GM23338 (cell line): ENCODE measurements at places on chromosomes 7 and 10.

DNA sequence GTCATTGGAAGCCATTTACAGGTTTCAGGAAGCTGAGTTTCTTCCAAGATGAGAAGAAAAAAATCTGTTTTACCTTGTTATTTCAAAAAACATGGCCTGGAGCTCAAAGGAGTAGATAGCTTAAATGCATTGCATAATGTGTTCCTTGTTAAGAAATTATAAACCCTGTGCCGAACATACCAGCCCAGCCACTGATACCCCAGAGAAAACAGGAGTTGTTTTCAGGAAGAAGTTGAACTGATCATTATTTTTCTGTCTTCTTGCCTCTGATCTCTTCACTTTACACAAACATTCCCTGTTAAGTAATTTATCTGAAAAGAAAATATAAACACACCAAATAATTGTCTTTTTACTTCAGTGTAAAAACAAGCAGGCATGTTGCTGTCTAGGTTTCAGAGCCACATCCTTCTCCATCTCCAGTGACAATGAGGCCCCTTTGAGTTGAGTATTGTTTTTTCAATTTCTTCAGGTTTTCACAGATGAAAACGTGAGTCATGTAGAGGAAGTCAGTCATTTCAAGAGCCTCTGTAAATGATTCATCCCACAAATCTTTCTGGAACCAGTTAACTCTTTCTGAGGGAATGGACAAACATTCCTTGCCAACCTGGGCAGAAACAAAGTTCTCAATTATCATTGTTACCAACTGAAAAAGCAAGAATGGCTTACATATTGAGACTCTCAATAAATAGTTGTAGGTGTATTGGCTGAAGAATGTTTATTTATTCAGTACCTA lies 244.2 kb downstream of the IPMK start:
- no peak for DNase-seq

DNA sequence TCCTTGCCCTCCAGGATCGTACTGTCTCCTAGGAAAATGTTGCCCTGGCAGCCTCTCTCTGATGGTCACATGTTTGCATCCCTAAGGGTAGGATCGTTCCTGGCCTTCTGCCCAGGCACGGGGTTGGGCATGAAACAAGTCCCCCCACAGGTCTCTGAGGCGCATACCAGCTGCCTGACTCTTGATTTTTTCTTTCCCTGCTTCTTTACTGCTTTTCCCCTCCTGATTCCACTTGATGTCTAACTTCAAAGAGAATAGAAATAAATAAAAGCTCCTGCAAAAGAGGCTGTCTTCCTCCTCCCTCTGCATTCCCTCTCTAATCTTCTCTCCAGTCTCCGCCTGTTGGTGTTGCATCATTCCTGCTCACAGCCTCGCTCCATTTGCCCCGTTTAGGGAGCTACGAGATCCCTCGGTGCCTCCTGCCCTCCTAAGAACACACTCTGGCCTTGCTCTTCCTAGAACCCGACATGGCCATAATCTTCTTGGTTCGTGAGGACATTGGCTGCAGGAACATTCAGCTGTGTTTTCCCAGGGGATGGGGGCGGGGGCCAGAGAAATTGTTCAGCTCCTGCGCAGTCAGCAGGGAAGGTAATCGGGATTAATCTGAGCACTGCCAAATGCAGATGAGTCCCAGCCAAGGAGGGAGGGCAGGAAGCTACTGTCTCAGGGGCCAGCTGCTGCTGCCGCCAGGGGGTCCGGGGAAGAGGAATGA lies 26.0 kb downstream of the LEP start:
- DNase-seq = peak; percentile 81

DNA sequence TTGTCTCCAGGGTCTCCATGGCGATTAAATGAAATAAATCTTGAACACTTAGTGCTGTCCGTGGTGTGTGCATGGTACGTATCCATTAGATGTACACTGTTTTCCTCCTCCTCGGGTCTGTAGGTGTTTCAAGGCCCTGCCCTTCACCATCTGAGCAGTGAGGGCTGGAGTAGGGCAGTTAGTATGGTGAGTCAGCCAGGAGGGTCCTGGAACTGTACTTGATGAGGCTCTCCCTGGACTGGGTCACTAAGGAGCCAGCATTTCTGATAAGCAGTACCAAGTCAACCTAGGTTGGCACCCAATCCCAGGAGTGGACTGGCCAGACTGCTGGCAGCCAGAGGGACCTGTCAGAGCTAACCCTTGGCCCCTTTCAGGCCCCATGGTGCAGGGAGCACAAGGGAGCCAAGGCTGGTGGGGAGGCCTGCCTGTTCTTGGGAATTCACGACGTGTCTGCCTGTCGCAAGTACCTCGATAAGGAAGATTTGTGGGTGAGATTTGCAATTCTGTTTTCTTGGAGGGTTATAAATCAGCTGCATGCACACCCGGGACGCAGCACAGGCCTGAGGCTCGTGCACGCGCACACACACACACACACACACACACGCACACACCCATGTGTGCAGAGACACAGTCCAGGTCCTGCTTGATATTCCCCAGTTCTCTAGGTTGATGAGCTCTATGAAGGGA lies 114.2 kb downstream of the ZMIZ1 start:
- no peak for DNase-seq

GRCh38 chr7:158802535-158803366 lies 26.6 kb downstream of the ESYT2 start:
- DNase-seq = no peak

- DNase-seq = no peak
Measured at GRCh38 chr7:96320442-96320841, 1.5 kb downstream of the SLC25A13 start.

GRCh38 chr10:97707134-97707861 lies 6.2 kb upstream of the MARVELD1 start:
- DNase-seq = no peak

DNA sequence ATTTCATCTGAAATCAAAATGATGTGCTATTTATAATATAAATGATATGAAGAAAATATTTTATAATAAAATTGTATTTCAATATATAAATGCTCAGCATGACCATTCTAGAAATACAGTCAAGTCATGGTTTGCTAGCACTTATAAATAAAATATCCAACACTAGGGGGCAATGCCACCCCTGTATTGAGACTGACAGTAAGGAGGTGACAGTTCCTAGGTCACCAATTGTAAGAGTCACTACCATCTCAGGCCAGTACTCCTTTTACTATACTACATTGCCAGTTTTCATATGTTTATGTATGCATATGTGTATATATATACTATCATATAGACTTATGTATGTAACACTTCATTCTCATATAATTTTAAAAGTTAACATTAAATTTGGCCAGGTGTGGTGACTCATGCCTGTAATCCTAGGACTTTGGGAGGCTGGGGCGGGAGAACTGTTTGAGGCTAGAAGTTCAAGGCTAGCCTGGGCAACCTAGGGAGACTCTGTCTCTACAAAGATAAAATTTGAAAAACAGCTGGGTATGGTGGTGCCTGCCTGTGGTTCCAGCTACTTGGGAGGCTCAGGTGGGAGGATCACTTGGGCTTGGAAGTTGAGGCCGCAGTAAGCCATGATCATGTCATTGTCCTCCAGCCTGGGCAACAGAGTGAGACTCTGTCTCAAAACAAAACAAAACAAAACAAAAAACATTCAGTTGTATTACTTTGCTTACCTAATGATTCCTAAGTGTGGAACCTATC lies 2.4 kb upstream of the CNOT4 start:
- peak; percentile 89 for DNase-seq

DNA sequence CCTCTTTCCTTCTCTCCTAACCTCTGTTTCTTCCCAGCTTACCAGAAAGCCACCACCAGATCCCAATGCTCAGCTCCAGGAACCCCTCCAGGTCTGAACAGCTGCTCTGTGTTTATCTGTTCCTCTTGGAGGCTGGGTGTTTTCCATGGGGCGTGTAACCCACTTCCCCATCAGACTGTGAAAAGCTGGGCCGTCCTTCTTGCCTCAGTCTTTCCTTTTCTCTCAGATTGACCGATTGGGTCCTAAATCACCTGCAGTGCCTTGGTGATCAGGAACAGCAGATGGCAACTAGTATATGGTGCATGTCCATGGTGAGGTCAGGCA lies 4.8 kb downstream of the SH3PXD2A start:
- DNase-seq = no peak

DNA sequence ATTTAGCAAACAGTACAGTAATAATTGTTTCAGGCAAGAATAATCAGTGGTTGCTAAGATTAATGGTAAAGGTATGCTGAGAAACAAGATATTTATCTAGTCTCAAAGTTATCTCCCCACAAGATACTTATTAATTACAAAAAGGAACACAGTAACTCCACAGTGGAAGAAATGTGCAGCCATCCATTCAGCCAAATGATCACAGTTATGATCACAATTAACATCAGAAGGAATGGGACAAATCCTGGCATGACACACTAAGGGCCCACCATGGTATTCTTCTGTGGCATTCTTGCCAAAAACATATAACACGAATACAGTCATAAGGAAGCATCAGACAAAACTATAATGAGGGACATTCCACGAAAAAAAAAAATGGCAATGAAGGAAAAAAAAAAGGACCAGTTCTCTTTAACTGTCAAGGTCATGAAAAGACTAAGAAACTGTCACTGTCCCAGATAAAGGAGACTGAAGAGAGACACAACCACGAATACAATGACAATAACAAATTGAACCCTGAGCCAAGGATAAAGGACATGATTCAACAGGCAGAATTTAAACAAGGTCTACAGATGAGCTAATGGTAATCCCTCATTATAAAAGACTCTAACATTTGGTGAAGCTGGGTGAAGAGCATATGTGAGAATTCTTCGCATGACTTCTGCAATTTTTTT lies 20.9 kb downstream of the NUDCD3 start:
- no peak for DNase-seq

DNA sequence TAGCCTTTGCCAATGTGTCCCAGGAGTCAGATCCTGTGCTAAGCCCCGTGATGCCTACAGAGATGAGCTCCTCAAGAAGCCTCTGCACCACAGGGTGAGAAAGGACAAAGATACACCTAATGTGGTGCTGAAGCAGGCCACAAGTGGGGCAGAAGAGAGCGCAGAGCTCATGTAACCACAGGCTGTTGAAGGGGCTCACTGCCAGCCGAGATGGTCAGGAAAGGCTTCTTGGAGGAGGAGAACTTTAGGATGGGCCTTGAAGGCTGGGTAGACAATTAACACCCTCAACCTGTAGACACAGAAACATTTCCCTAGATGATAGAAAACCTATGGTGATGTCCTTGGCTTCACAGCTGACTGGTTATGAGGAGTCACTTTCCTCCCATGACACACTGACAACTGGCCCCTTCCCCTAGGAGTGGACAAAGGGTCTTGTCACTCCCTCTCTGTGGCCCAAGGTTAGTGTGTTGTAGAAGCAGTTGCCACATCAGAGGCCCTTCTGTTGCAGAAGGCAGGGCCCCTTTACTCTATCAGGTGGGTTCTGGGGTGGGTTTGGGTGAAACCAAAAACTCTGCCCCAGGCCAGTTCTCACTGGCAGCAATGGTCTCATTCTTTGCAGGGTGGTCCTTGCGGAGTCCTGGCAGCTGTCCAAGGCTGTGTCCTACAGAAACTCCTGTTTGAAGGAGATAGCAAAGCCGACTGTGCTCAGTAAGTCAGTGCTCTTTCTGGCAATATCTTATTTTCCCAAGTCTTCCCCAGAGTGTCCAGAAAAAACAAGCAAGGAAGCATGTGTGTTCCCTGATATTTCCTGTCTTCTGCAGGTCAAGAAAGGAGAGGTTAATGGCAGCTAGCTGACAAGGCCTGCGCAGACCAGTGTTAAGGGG lies 69.2 kb downstream of the MINDY4 start:
- no peak for DNase-seq

GRCh38 chr10:129914153-129914855 lies 49.8 kb downstream of the EBF3 start:
- DNase-seq = no peak

DNA sequence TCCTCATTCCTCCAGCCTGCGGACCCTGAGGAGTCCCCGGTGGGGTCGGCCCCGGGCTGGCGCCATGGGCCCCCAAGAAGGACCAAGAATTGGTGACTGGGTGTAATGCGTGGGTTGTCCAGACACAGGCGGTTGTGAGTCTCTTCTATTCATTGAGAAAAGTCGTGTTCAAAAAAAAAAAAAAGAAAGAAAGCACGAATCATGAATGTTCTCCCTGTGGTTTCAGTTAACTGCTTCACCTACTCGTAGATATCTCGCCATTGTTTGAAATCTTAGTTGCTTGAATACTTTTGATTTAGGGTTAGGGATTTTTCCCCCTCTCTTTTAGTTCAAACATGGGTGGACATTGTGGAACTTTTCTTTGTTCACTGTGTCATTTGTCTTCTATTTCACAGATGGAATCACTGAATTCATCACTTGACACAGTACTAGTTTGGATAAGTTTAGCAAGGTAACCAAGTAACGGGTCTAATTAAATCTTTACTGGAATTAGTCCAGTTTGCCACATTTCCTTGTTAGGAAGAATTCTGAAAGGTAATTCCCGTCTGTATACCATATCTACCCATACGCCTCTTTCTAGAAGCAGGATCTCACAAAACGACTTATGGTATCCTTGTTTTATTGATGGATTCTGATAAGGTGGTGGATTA lies 775 bp downstream of the STARD3NL start:
- DNase-seq = no peak

- DNase-seq = no peak
Measured at GRCh38 chr7:28230261-28230660, 49.7 kb upstream of the JAZF1 start.

DNA sequence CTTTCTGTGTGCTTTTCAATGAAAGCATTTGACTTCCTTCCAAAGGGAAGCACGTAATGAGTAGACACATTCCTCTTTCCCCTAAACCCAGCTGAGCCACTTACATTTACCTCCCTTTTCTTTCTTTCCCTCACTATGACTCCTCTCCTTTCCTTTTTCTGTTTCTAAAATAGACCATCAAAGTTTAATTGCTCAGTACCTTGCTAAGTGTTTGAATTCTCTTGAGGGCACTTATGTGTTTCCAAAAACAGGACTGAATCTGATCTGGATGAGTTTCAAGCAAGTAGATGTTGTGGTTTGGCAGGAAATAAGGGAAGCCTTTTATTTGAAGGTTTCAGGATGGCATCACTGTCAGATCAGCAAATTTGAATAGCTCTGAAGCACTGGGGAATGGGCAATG lies 396.2 kb downstream of the REEP3 start:
- no peak for DNase-seq

DNA sequence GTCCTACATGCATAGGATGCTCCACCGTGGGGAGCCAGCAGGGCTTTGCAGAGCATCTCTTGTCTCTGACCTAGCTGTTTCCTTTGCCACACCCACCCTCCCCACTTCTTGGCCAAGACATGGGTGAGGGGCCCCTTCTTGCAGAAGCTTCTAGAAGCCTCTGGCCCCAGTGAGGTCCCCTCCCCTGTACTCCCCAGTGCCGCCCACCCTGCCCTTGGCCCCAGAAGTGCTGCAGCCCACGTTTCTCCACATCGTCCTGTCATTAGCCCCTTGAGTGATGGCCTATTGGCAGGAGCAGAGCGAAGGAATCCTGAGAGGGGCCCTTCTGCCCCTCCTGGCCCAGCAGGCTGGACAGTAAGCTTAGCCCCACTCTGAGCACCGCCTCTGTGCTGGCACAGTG lies 43.7 kb downstream of the ALOX5 start:
- no peak for DNase-seq
